ENCODE measurements at places on chromosomes 12 and 14. TPM values are rescaled to one million over a fixed set of nuclear protein-coding genes. Genes with fewer than 3 reads are reported as not detected.

Gene OR6C65
- not detected for total RNA-seq

Gene PTGDR
- total RNA-seq, result not detected

Gene ABCC9
- total RNA-seq, result 0.05 TPM

Gene TNFRSF1A
- 129 TPM for total RNA-seq

Gene CHGA
- not detected for total RNA-seq

GRCh38 chr12:89250636-89251035 lies 101.7 kb downstream of the DUSP6 start:
- no peaks in the 10 kb centered on the region for H3K36me3 ChIP-seq
- no peak for DNase-seq
- no peak overlapping the region for H3K27ac ChIP-seq
- H3K27me3 ChIP-seq, result no peaks in the 10 kb centered on the region
- H3K4me3 ChIP-seq, result no peak overlapping the region

DNA sequence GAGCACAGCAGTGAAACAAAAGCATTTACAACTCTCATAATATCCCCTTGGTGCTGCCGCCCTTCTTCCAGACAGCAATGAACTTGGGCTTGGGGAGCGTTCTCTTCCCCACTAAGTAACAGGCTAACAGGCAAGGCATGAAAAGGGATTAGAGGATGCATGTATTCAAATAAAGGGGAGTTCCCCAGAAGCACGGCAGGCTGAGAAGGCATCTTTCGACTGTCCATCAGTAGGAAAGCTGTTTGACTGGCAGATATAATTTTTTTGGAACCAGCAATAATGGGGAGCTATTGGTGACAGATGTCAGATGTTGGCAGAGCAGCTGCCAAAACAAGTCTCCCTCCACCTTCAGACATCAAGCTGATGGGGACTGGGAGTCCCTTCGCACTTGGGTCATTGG lies 9.2 kb upstream of the TIGAR start:
- no peaks in the 10 kb centered on the region for H3K27me3 ChIP-seq
- no peak overlapping the region for H3K4me3 ChIP-seq
- DNase-seq, result no peak
- no peak overlapping the region for H3K27ac ChIP-seq
- H3K4me1 ChIP-seq, result peaks cover 8% of the 10 kb centered on the region

DNA sequence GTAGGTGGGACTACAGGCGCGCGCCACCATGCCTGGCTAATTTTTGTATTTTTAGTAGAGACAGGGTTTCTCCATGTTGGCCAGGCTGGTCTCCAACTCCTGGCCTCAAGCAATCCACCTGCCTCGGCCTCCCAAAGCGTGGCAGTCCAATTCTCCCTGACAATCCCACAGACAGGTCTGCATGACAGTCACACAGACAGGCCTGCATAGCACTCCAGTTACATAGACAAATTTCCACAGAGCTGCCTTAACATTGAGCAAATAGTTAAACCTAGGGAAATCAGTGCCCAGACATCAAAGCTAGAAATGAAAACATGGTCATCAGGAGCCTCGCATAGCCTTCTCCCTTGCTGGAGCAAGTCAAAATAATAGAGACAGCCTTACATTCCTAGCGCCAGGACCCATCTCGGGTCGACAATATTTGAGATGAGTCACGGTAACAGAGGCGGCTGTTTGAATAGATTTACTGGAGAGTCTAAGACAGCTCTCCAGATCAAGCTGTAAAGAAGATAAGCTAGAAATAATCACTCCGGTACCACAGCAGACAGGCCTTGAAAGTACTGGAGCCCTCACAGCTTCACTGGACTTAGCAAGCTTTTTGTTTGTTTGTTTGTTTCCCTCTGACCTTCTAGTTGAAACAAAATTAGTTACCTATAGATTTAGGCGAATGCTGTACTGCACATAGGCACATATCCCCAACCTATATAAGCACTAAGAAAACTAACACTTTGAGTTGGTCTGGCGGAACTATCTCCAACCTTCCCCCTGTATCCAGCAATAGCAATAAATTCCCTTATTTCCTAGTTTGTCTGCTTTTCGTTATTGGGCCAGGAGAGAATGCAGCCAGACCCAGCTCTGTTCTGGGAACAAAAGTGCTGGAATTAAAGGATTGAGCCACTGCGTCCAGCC lies 23.8 kb upstream of the PYROXD1 start:
- H3K4me1 ChIP-seq, result no peaks in the 10 kb centered on the region
- no peaks in the 10 kb centered on the region for H3K36me3 ChIP-seq
- H3K27me3 ChIP-seq, result no peaks in the 10 kb centered on the region

DNA sequence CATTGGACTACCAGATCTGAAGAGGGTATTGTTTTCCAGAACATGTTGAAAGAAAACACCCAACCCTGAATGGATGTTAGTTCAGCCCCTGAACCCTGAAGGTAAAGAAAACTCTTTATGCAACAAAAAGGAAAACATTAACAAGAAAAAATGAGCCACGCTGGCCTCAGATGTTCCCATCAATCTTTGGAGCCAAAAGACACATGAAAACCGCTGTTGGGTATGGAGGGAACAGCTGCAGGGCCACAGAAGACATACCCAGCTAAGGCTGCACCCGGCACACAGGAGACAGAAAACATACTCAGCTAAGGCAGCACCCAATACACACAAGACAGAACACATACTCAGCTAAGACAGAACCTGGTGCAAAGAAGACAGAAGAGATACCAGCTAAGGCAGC lies 51.3 kb upstream of the GALNT9 start:
- H3K36me3 ChIP-seq, result no peaks in the 10 kb centered on the region
- DNase-seq, result no peak
- no peak overlapping the region for H3K27ac ChIP-seq
- H3K4me1 ChIP-seq, result peaks cover 4% of the 10 kb centered on the region

DNA sequence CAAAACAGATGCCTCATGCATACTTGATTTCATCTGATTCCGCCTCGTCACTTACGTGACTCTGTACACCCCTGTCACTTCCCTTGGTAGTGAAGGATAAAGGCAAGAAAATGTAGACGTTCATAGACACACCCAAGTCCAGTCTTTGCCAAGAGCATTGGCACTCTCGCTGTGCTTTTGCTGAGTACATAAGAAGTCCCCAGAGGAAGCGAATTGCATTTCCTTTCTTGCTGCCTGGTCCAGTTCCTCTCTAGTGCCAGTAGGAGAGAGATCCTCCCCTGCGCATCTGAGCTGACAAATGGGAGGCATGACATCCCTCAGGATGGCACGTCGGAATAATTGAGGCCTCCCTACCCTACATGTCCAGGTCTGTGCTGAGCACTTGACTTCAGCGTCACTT lies 21.3 kb upstream of the RIN3 start:
- H3K4me3 ChIP-seq, result no peak overlapping the region
- H3K27me3 ChIP-seq, result no peaks in the 10 kb centered on the region
- DNase-seq, result no peak
- no peak overlapping the region for H3K27ac ChIP-seq
- no peaks in the 10 kb centered on the region for H3K4me1 ChIP-seq

GRCh38 chr14:39417014-39417413 lies 15.2 kb downstream of the FBXO33 start:
- H3K4me3 ChIP-seq, result no peak overlapping the region
- H3K27me3 ChIP-seq, result no peaks in the 10 kb centered on the region
- no peaks in the 10 kb centered on the region for H3K4me1 ChIP-seq
- no peaks in the 10 kb centered on the region for H3K36me3 ChIP-seq
